ENCODE measurements at places on chromosomes 4 and X.

DNA sequence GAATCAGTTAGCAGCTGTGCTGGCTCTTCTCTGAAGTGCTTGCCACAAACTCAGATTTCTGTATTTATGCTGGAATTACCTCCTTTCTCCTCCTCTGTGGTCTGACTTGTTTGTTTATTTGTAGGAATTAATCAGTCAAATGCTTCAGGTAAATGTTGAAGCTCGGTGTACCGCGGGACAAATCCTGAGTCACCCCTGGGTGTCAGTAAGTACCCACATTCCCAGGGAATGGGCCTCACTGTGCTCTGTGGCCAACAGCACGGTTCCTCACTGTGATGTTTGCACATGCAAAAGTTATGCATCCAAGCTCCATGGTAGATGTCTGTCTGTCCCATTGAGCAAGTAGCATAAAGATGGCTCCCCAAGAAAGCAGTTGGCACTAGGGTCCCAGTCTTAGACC, 169.9 kb downstream of the DCLK2 start:
- no peak for DNase-seq

GRCh38 chr4:125705681-125706080, 390.9 kb downstream of the FAT4 start:
- no peak for DNase-seq

- no peak for DNase-seq
These were observed 15.1 kb upstream of the CEP135 start for GRCh38 chr4:55933611-55934010.

GRCh38 chr4:143531788-143532491, 18.4 kb downstream of the SMARCA5 start:
- no peak for DNase-seq

- peak; percentile 2 for DNase-seq
These were observed 578 bp downstream of the CHIC2 start for GRCh38 chr4:54063737-54064316.

GRCh38 chr4:98341309-98341708, 80.1 kb downstream of the RAP1GDS1 start:
- no peak for DNase-seq

GRCh38 chrX:120429776-120430540, 39.1 kb downstream of the LAMP2 start:
- DNase-seq, result no peak

DNA sequence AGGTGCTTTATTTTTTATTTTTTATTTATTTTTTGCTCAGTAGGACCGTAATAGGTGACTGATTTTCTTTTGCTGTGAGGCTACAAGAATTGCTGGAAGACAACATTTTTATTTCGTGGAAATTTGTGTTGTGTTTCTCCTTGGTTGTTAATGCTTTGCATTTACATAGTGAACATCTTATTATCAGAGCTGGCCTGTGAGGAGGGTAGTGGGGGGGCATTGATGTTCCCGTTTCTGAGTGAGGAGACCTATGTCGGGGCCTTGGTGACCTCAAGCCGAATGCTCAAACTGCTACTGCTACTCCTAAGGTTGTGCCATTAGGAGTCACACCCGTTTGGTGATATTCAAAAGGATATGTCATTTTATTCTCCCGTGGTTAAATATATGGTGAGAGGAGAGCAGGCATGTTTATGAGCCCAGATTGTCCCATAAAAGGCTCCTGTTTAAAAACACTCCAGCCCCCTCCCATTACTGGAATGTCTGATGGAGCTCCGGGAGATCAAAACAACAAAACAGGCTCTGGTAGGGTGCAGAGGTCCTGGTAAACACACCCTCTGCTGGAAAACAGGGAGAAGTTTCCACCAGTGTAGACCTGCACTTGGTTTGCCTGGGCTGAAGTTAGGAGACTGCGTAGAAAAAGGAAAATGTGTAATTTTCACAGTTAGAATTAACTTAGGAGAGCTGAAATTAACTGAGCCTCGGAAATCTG, 5.6 kb downstream of the PDGFRA start:
- DNase-seq, result no peak

- DNase-seq, result no peak
These were observed 2.0 kb downstream of the NYX start for GRCh38 chrX:41449131-41449530.

DNA sequence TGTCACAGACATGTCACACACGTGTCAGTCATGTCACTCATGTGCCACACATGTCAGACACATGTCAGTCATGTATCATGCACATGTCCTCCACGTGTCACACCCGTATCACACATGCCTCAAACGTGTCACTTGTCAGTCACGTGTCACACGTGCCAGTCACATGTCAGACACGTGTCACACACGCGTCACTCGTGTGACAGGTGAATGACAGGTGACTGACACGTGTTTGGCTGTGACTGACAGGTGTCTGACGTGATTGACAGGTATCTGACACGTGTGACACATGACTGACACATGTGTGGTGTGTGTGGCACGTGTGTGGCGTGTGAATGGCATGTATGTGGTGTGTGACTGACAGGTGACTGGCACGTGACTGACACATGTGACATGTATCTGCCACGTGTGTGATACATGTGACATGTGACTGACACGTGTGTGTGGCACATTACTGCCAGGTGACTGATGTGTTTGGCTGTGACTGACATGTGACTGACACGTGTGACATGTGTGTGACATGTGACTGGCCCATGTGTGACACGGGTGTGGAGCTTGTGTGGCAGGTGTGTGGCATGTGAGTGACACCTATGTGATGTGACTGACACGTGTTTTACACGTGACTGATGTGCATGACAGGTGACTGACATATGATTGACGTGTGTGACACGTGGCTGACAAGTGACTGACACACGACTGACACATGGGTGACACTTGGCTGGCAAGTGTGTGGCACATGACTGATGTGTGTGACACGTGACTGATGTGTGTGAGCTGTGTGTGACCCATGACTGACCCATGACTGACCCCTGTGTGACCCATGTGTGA, 90.7 kb upstream of the GPC3 start:
- no peak for DNase-seq

- DNase-seq, result no peak
These were observed 64.5 kb upstream of the PRSS12 start for GRCh38 chr4:118417325-118417724.

DNA sequence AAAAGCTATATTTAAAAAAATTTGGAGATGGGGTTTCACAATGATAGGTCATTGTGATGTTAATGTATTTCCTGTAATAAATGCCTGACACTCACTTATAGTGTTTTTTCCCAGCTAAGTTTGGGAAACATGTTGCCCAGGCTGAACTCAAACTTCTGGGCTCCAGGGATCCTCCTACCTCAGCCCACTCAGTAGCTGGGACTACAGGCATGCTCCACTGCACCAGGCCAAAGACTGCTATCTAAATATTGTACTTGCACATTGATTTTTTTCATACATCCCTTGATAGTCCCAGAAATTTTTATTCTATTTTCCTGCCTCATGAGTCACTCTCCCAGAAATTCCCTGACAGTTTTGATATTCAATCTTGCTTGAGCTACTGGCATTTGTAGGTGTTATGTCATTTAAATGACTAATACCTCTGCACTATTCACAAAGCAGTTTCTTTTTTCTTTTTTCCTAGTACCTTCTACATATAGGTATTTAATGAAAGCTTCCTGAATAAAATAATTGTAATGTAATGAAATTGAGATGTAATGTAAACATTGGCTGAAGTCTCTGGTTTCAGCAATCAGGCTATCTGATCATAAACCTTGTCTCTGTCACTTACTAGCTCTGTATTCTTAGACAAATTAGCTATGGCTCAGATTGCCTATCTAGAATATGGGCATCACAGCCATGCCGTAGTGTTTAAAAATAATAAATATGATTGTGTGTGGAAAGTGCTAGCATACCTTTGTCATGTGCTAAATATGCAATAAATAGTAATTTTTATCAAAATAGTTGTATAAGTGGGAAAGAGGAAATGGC, 1973.0 kb upstream of the AGA start:
- DNase-seq, result no peak

DNA sequence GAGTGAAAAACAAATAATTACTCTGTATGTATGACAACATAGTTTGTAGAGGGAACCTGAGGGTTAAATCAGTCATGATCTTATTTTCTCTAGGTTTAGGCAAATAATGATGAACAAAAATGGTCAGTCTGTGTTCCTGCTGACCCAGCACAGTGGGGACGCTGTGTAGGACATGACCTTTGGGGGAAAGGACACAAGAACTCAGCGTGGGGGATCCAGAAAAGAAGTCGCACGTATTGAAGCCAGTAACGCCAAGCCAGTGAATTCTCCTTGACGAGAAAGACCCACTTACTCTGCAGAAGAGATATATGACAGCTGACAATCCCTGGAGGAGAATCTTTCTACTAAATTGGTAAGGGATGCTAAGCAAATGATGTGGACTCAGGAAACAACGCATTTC, 36.6 kb downstream of the HELT start:
- DNase-seq, result no peak

Measured in stimulated activated CD4-positive, alpha-beta T cell treated with anti-CD3 and anti-CD28 coated beads, Interleukin-12 subunit alpha, Interleukin-12 subunit beta, amount 100 ng/mL, for 24 hours (primary cell).